Activated T-helper 1 cell treated with anti-CD3 and anti-CD28 coated beads, Interleukin-12 subunit alpha, Interleukin-12 subunit beta, Interleukin-2, Interleukin-4 antibody, amounts not matched to agents 30 ng/mL and 10 ng/mL and 1 ng/mL, durations not matched to agents 14 hours and 24 hours and 36 hours (primary cell): ENCODE measurements at places on chromosomes 7 and 10. TPM values are rescaled to one million over a fixed set of nuclear protein-coding genes. Genes with fewer than 3 reads are reported as not detected.

MAP3K8 gene
- 34.7 and 37.5 TPM in 2 replicates for total RNA-seq

SYNPO2L gene
- 0.03 TPM in 1 of 2 replicates, not detected in the other for total RNA-seq

ARHGEF5 gene
- 8.0 and 9.1 TPM in 2 replicates for total RNA-seq

NXPH1 gene
- not detected in 2 replicates for total RNA-seq

CLEC2L gene
- total RNA-seq = not detected in 2 replicates

CPA4 gene
- total RNA-seq = not detected in 2 replicates

NKX2-3 gene
- not detected in 2 replicates for total RNA-seq

TEX47 gene
- not detected in 2 replicates for total RNA-seq

GJC3 gene
- 0.18 and 0.24 TPM in 2 replicates for total RNA-seq

AIFM2 gene
- 7.1 and 7.3 TPM in 2 replicates for total RNA-seq

LRRD1 gene
- not detected in 2 replicates for total RNA-seq

AGMO gene
- not detected in 2 replicates for total RNA-seq

CHST3 gene
- total RNA-seq = 0.16 and 0.22 TPM in 2 replicates

GARIN1A gene
- 0.73 and 1.0 TPM in 2 replicates for total RNA-seq
